ENCODE measurements at places on chromosomes 4 and X.

DNA sequence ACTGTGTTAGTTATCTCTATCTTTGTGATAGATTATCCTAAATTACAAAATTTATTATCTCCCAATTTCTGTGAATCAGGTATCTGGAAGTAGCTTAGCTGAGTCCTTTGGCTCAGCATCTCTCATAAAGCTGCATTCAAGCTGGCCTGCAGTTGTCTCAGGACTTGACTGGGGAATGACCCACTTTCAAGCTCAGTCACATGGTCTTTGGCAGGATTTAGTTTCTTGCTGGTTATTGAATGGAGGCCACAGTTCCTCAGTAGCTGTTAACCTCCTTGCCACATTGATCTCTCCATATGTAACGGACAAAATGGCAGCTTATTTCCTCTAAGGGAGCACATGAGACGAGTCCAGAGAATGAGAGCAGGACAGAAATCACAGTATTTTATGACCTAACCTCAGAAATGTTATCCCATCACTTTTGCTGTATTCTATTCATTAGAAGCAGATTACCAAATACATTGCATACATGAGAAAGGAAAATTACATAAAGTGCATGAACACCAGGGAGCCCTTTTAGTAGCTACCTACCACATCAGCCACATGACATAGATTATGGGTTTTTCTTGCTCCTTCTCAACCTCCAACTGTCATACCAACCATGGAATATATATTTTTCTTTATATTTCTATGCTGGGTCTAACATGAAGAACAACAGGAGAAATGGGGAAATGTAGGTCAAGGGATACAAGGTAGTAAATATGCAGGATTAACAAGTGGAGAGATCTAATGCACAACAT, 730.1 kb downstream of the CCSER1 start:
- no peak for DNase-seq

DNA sequence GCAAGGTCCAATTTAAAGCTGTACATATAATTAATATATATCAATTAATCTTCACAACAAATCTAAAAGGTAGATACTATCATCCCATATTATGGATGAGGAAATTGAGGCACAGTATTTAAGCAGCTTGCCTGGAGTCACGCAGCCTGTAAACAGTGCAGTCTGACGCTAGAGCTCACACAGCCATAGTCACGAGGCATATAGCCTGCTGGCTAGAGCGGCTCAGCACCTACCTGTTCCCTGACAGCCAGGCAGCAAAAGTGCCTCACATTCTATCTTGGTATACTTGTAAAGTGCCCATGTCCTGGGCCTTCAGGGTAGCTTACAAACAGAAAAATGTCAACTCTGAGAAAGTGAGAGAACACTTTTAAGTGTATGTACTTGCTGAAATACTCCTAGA, 222.6 kb upstream of the NEIL3 start:
- no peak for DNase-seq

GRCh38 chrX:2714551-2714950, 23.5 kb downstream of the CD99 start:
- DNase-seq = no peak

GRCh38 chr4:184328022-184328736, 110.5 kb upstream of the ENPP6 start:
- DNase-seq = no peak

DNA sequence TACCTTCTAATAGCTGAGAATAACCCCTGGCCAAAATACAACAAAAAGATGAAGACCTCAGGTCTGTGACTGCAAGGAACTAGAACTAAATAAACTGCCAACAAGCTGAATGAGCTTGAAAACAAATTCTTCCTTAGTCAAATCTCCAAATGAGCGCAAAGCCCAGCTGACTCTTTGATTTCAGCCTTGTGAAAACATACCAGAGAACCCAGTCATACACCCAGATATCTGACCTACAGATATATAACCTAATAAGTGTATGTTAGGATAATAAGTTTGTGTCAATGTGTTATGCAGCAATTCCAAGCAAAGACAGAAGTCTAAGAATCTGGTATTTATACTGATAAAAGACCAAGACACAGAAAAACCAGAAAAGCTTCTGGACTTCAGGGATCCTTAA, 38.0 kb upstream of the ADGRL3 start:
- no peak for DNase-seq

DNA sequence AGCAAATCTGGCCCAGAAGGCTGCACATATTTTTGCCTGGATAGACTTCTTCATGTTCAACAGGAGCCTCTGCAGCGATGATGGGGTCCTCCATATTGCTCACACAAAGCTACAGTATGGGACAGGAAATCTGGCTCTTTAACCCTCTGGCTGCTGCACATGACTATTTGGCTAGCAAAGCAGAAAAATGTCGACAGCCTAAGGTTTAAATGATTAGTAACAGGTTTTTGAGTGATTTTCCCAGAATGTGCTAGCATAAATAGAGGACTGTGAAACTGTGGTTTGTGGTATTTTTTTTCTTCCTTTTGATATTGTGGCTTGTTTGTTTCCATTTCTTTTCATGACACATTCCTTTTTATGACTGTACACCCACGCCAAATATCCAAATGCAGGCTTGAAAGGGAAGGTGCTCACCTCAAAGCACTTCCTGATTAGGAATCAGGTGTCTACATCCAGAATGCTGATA, 120.2 kb upstream of the GK2 start:
- DNase-seq = no peak

- peak; percentile 26 for DNase-seq
Observed at GRCh38 chr4:3871181-3871852, 105.1 kb downstream of the ADRA2C start.

DNA sequence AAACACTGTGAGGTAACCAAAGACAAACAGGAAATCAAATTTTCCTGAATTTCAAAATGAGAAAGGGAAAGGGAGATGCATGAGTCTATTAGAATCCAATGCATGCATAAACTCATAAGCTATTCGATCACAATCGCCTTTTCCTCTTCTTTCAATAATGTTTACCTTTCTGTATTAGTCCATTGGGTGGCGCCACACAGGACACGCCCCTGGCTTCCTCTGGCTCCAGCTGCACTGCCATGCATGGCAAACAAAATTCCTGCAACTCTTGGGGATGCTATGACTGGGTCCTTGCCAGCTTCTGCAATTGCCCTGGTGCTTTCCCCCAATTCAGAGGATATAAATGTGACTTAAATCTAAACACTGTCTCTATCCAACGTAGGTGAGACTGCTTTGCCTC, 424.5 kb upstream of the PCDH7 start:
- DNase-seq = no peak

DNA sequence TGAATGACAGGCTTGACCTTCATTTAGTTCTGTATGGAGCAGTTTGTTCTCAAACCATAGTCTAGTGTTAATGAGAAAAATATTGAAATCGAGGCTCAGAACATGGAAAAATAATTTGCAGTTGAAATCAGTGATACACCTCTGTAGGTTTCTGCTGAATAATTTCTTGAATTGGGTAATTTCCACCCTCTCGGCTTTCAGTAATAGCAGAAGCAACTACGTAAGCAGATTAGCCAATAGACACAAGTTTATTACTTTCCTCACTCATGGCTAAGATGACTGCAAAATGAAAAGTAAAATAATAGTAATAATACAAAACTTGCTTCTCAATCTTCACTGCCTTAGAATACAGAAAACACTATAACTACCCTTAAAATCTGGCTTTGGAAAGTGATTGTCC, 46.0 kb downstream of the USP38 start:
- no peak for DNase-seq

- no peak for DNase-seq
Observed at GRCh38 chr4:132955146-132955545, 193.9 kb upstream of the PCDH10 start.

- DNase-seq = no peak
Observed at GRCh38 chr4:80568891-80569290, 233.4 kb downstream of the CFAP299 start.

DNA sequence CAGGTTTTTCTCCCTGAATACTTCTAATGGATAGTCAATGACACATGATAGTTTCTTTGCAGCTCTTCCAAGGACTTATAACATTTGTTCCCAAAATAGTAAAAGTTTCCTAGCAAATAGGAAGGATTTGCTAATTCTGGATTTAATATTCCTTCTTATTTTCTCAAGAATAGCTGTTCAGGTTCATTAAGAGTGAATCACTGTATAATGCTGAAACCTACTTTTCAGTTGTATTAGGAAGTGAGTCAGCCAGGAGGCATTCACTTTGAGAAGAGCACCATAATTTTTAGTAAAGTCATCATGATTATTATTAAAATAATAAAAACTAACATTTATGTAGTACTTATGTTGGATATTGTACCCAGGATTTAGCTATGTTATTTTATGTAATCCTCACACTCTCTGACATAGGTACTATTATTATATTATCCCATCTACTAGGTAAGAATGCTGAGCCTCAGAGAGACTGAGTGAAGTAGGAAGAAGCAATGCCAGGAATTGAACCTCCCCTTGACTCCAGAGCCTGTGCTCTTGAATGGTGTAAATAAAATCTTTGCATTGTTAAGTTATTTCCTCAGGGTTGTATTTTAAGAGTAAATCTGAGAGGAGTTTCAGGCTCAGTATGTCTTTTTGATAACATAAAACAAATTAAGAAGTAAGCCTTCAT, 114.8 kb downstream of the REELD1 start:
- DNase-seq = no peak

Data from central memory CD8-positive, alpha-beta T cell (primary cell).